ENCODE measurements at places on chromosomes 1 and 21.

GRCh38 chr1:11725616-11726015, 10.3 kb upstream of the AGTRAP start:
- H3K4me3 ChIP-seq = no peak overlapping the region
- no peak overlapping the region for H3K27ac ChIP-seq
- H3K4me1 ChIP-seq = no peaks in the 10 kb centered on the region
- H3K36me3 ChIP-seq = no peaks in the 10 kb centered on the region

- no peak for DNase-seq
- H3K36me3 ChIP-seq = no peaks in the 10 kb centered on the region
- H3K4me3 ChIP-seq = peak overlapping the region; percentile 94
- peaks cover 19% of the 10 kb centered on the region for H3K4me1 ChIP-seq
These were observed 1.8 kb downstream of the PIK3R3 start for GRCh38 chr1:46130606-46131005.

DNA sequence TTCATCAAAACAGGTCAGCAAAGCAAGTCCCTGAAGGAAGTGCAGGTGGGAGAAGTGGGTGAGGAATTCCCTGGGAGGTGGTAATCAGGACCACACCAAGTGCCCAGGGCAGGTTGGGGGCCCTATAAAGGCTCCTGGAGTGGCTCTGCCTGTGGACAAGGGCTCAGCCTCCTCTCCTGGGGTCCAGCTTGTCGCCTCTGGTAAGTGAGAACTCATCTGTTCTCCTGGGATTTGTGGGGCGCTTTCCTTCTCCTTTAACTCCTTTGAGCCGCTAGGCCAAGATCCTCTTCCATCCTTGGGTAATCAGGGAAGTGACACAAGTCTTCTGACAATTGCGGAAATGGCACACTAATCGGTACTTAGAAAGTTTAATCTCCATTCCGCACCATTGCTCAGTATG, at the start of gene SPRR4:
TSS of gene SPRR4 (plus strand) at position 154 of the 400 bp plus-strand sequence. CDS start 1,243 bp downstream, outside the sequence.
- no peaks in the 10 kb centered on the region for H3K27me3 ChIP-seq
- no peak within 1 kb of the TSS for H3K27ac ChIP-seq
- no peak for DNase-seq
- H3K4me3 ChIP-seq = no peak within 1 kb of the TSS

DNA sequence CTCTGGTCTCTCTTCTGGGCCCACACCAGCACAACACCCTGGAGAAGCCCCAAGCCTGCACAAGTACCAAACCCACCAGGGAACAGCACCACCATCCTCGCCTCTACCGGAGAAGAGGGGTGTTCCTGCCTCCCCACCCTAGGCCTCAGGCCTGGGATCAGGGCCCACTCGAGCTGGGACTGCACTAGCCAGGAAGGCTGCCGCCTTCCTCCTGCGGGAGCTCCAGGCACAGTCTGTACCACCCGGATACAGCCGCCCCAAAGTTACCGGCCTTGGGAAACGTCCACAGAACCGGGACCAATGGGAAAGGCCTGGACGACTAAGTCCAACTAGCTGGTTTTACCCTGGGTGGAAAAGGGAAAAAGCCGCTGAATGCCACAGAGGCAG, 3.4 kb downstream of the TAL1 start:
- no peak overlapping the region for H3K27ac ChIP-seq
- H3K4me1 ChIP-seq = no peaks in the 10 kb centered on the region
- H3K27me3 ChIP-seq = peaks cover 100% of the 10 kb centered on the region

- no peaks in the 10 kb centered on the region for H3K27me3 ChIP-seq
- H3K4me3 ChIP-seq = no peak overlapping the region
- H3K4me1 ChIP-seq = no peaks in the 10 kb centered on the region
- DNase-seq = no peak
These were observed 302.6 kb downstream of the PAPPA2 start for GRCh38 chr1:176765608-176766007.

DNA sequence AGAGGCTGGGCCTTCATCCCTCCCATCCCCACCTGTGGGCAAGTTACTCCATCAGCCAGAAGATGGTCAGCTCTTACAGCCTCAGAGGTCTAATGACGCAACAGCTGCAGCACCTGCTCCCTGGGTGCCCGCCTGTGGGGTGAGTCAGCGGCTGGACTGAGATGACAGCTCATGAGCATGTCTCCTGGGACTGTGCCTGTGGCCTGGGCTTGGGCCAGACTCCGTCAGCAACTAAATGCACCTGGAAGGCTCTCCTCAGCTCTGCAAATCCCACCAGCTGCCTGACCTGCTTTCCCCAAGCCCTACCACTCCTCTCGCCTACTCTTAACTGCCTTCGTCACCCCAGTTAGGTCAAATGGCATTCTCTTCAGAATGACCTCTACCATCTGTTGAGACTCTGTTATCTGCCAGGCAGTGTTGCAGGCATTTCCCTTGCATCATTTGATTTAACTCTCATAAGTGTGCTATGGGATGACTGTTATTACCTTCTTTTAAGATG, 47.7 kb downstream of the ETS2 start:
- peaks cover 23% of the 10 kb centered on the region for H3K4me1 ChIP-seq
- no peak overlapping the region for H3K27ac ChIP-seq
- no peak for DNase-seq
- no peak overlapping the region for H3K4me3 ChIP-seq
- no peaks in the 10 kb centered on the region for H3K36me3 ChIP-seq

DNA sequence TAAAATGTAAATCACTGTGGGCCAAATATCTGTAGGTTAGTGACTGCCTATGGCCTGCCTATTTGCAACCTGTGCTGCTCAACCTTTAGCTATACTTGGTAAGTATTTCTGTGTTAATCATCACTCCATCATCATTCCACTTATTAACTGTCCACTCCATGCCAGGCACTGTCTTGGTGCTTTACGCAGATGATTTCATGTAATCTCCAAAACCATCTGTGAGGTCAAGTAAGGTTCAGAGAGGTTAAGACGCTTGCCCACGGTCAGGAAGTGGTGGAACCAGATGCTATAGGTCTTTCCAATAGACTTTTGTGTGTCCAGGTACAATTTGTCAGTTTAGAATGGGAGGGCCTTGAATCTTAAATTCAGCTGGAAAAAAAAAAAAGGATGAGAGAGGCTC, 10.8 kb upstream of the PHACTR4 start:
- H3K36me3 ChIP-seq = no peaks in the 10 kb centered on the region
- no peak overlapping the region for H3K4me3 ChIP-seq
- H3K27me3 ChIP-seq = no peaks in the 10 kb centered on the region
- DNase-seq = no peak

- no peaks in the 10 kb centered on the region for H3K27me3 ChIP-seq
- DNase-seq = no peak
- no peak overlapping the region for H3K27ac ChIP-seq
- no peaks in the 10 kb centered on the region for H3K36me3 ChIP-seq
- no peak overlapping the region for H3K4me3 ChIP-seq
These were observed 104.2 kb downstream of the KCNK1 start for GRCh38 chr1:233718057-233718456.

GRCh38 chr1:109307274-109308021, 637 bp upstream of the MYBPHL start:
- H3K27me3 ChIP-seq = peaks cover 14% of the 10 kb centered on the region
- peaks cover 31% of the 10 kb centered on the region for H3K4me1 ChIP-seq
- peak overlapping the region; percentile 76 for H3K27ac ChIP-seq

- no peak for DNase-seq
- no peaks in the 10 kb centered on the region for H3K36me3 ChIP-seq
- no peak overlapping the region for H3K4me3 ChIP-seq
- H3K4me1 ChIP-seq = peaks cover 2% of the 10 kb centered on the region
- H3K27ac ChIP-seq = no peak overlapping the region
These were observed 57.5 kb downstream of the GLIS1 start for GRCh38 chr1:53681351-53681976.

GRCh38 chr1:80759354-80759753, 1041.4 kb upstream of the ADGRL2 start:
- no peak for DNase-seq
- no peaks in the 10 kb centered on the region for H3K27me3 ChIP-seq
- no peaks in the 10 kb centered on the region for H3K4me1 ChIP-seq
- H3K27ac ChIP-seq = no peak overlapping the region
- no peak overlapping the region for H3K4me3 ChIP-seq

DNA sequence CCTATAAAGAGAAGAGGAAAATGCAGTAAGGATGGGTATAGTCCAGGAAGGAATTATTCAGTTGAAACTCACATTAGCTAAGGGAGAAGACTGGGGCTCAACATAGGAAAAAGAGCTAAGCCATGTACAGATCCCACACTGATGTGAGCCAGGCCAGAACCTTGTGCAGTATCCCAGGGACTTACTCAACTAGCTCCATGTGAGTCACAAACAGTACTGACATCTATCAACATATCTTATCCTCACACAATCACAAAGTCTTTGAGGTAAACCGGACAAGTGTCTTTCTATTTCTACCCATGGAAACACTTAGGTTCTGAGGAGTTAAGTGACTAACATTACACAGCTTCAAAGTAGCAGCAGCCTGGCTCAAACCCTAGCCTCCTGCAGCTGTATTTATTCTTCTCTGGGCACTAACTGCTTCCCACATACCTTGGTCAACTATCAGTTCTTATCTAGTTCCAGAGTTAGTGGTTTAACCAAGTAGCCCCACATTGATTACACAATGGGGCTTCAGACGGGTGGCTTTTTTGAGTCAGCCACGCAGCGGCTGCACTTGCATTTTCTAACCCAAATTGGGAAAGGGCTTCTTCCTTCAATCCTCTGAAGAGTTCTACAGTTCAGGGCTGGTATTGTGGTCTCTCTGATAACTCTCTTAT, 9.5 kb downstream of the CD5L start:
- no peaks in the 10 kb centered on the region for H3K27me3 ChIP-seq
- H3K4me3 ChIP-seq = no peak overlapping the region
- H3K27ac ChIP-seq = no peak overlapping the region
- no peak for DNase-seq

DNA sequence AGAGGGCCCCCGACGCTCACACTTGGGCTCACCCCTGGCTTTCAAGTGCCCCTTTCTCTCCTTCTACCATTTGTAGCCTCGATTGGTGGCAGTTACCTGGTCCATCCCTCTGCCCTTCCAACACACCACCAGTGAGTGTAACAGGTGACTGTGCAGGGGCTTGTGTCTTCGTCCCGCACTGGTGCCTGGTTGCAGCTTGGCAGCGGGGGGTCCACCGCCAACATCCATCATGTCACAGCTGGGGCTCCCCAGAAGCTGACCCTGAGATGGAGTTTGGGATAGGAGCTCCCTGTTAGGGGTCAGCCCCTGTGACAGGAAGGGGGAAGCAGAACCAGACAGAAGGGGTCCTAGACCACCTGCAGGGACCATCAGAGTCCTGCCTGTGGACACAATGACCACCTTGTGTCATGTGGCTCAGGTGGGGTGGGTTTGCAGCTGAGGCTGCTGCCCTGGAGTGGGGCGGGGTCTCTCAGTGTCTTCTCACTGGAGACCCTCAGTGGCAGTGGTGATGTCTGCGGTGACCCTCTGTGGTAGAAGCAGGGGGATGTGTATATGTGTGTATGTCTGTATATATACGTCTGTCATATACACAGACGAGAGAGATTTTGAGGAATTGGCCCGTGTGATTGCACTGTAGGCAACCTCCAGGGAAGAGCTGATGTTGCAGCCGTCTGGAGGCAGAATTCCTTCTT, 3.6 kb upstream of the CALML6 start:
- no peak for DNase-seq
- H3K27ac ChIP-seq = no peak overlapping the region
- no peak overlapping the region for H3K4me3 ChIP-seq
- H3K27me3 ChIP-seq = no peaks in the 10 kb centered on the region

DNA sequence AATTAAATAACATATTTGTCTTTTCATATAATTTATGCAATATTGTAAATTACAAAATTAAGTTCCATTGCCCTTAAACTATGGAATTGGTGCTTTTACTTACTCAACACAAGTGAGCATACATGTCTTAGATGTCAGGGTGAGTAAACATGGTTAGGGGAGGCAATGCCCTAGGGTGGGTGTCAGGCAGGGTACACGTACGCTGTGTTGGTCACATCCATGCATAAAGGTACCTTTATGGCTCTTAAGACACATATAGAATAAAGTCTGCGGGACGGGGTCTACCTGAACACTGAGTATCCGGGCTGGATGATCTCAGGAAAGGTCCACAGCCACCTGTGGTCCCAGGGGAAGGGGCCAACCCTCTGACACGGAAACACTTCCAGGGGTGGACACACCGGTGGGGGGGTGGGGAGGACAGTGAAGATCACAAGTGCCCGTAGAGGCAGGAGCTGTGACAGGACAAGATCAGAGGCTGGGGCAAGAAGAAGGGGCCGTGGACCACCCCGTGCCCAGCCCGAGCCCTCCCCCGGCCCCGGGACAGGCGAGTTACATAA, 720 bp downstream of the LIN9 start:
- no peak for DNase-seq
- no peaks in the 10 kb centered on the region for H3K36me3 ChIP-seq
- peak overlapping the region; percentile 95 for H3K27ac ChIP-seq
- H3K4me1 ChIP-seq = peaks cover 22% of the 10 kb centered on the region
- H3K27me3 ChIP-seq = no peaks in the 10 kb centered on the region
- H3K4me3 ChIP-seq = peak overlapping the region; percentile 99

- H3K27ac ChIP-seq = peak overlapping the region; percentile 81
- DNase-seq = no peak
- no peak overlapping the region for H3K4me3 ChIP-seq
- no peaks in the 10 kb centered on the region for H3K27me3 ChIP-seq
These were observed 63.4 kb downstream of the DDR2 start for GRCh38 chr1:162695687-162696086.

DNA sequence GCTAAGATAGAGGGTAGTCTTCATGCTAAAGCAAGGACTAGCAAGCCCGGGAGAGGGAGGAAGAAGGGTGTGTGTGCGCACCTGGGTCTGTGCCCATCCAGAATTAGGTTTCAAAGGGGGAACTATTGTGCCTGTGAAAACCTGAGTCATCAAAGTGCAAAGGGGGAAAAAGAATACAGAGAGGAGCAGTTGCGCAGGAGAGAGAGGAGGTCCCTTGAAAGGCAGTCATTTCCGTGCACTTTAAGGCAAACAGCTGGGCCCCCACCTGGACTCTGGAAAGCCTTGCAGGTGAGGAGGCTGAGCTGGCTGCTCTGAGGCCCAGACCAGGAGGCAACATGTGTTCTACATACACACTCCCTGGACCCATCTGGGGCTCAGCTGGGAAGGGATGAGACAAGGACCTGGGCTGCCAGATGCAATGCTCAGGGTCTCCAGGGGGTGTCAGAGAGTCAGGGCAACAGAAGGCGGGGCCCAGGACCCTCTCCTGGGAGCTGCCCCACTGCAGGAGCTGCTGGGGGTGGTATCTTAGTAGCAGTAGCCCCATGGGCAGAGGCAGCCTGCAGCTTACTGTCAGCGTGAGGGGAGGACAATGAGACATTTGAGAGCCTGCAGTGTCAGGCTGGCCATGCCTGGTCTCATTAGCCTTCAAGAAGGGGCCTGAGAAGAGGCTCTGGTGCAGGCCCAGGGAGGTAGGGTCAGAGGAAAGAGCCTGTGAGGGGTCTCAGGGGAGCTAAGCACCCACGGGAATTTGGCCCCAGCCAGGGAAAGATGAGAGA, 14.3 kb downstream of the PROK1 start:
- no peaks in the 10 kb centered on the region for H3K36me3 ChIP-seq
- H3K4me3 ChIP-seq = no peak overlapping the region

DNA sequence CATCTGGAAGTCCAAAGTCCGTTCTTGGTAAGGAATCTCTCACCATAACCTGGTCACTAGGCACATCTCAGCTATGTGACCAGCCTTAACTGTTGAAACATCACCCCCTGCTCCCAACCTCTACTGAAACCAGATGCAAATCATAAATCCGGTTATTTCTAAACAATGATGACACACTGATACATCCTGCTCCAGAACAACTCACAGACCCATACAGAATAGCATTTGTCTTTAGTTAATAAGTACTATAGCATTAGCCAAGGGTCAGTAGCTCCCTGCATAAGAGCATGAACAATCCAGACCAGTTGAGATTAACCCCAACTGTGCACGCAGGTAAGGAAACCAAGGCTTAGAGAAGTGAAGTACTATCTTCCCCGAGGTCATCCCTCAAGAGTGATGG, 38.0 kb upstream of the KCTD3 start:
- no peaks in the 10 kb centered on the region for H3K36me3 ChIP-seq
- H3K27ac ChIP-seq = no peak overlapping the region
- peaks cover 4% of the 10 kb centered on the region for H3K27me3 ChIP-seq
- H3K4me3 ChIP-seq = no peak overlapping the region
- no peak for DNase-seq
- H3K4me1 ChIP-seq = no peaks in the 10 kb centered on the region
